NCI-H1105 treated with DMSO at 0.1 percent for 48 hours (cell line): ENCODE measurements at places on chromosomes 16 and 17.

DNA sequence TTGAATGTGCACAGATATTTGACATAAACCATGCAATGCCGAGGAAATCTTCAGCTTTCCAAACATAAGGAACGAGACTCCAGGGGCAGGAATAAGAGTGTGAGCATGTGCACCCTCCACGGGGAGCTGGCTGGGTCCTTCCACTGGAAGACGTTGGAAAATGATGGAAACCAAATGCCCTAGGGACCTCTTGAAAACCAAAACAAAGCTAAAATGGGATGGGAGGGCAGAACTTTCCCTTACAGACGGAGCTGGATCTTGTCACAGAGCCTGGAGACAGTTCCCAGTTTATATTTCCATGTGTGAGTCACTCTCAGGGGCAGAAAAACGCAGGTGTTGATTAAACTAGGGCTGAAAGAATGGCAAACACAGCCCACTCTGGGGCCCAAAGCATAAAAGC is 34.4 kb upstream of the DNAH17 start:
- DNase-seq: no peak

DNA sequence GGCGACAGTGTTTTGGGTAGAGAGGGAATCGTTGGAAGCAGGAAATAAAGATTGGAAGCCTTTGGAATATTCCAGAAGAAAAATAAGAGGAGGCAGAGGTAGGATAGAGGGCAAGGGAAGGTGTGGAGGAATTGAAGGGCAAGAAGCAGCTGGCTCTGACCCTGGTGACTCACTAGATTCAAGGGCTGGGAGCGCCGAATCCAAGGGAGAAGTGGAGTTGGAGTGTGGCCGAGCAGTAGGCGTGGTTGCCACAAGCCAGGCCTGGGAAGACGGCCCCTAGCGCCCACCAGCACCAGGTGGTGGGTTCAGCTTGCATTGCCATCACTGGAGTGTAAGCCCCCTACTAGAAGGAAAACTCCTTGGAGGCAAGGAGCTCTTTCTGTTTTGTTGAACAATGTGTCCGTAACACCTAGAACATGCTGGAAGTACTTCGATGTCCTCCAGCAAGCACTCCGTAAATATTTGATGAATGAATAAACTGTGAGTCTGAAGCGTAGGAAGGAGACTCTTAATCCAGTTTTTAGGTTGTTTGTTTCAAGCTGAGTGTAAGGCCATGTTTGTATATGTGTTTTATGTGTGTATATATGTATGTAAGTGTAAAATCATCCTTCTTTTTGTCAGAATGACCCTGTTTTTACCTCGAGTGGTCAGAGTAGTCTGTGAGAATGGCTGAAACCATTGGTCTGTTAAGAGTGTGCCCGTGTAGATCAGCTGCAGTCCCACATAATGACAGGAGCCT is 139.5 kb downstream of the CMIP start:
- DNase-seq: no peak

DNA sequence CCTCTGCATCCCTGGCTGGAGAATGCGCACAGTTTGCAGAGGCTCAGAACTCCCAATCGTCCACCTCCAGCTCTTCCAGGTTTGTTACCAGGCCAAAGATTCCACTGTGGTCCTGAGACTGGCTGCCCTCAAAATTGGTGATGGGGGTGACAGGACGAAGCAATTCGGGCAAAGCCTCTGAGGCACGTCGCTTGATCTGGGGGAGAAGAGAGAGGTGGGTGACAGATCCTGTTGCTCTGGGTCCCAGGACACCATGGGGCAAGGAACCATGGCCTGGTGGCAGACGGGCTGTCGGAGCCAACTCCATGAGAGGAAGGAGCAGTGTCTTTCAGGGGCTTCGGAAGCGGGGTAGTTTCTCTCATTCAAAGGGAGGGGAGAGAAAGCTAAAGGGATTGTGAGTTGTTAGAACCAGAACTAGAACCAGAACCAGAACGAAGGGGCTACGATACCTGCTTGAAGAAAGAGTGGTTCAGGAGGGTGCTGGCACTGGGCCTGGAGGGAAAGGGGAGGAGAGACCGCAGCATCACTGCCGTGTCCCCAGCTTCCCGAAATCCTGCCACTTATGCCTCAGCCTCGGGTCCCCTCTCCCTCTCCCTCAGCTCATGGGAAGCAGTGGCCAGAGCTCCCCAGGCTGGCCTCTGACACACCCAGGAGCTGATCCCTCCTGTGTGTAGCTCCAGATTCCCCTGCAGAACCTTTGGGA is 3.8 kb upstream of the LIMD2 start:
- no peak for DNase-seq

GRCh38 chr17:56918916-56919315 is 5.1 kb upstream of the TRIM25 start:
- no peak for DNase-seq

DNA sequence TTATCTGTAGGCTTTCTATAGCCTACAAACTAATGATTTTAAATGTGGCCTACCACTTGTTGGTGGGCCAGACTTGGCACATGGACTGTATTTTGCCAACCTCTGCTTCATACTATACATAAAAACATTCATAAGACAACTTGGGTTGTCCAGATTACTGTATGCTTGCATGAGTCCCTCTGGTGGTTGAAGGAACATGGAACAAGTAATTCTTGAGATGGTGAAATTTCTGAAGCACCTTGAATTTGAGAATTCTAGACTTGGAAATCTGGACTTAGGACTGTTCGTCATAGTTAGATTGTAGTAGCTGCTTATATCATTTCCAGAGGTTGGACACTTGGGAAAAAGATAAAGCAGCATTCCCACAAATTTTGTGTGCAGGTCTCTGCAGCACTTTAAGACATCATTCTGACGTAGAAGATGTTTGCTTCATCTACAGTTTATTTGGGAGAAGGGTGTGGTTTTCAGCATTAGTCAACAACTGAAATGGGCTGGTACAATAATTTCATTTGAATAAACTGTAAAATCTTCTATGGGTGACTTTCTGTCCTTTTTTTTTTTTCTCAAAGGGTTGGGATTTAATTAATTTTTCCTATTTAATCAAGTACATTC is 31.2 kb downstream of the NFATC3 start:
- DNase-seq: no peak

GRCh38 chr17:81033535-81034167 is 1.3 kb upstream of the BAIAP2 start:
- no peak for DNase-seq

DNA sequence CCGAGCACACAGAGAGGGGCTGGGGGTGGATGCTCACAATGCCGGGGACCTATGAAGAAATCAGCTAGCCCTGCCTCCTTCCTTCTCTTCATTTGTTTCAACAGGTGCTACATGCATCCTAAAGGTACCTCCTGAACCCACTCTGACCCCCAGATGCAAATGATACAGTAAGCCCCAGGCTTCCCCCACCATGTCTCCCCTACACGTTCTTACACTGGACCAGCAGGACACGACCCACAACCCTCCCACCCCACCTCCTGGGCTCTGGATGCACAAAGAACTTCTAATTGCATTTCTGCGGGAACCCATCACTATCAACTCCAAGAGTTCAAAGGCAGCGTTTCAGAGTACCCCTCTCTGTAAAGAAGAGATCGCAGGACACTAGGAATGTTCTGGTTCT is 2.1 kb downstream of the XYLT1 start:
- DNase-seq: no peak

- no peak for DNase-seq
Measured at GRCh38 chr17:12680993-12681392, 15.3 kb downstream of the MYOCD start.

DNA sequence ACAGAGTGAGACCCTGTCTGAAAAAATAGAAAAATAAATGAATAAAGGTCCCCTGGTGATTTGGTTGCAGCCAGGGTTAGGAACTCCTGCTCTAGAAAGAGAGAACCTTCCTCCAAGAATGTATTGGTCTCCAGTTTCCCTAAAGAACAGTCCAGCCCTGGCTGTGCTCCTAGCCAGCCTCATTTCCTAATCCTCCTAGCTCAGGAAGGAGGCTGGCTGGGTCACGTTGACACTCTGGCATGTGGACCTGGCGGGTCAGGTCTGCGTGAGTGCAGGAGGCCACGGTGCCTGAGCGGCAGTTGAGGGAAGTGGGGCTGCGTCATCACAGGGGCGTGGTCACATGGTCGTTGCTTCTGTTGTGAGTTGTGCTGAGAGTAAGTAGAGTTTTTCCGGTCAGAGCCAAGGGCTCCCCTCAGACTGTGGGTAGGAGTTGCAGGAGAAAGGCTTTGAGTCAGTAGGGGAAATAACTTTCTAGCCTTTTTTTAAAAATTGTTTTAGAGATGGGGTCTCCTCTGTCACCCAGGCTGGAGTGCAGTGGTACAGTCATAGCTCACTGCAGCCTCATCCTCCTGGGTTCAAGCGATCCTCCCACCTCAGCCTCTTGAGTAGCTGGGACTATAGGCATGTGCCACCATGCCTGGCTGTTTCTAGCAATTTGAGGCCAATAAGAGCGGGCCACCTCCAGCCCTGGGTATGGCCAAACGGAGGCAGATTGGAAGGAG is 194.0 kb upstream of the CIBAR2 start:
- DNase-seq: no peak

DNA sequence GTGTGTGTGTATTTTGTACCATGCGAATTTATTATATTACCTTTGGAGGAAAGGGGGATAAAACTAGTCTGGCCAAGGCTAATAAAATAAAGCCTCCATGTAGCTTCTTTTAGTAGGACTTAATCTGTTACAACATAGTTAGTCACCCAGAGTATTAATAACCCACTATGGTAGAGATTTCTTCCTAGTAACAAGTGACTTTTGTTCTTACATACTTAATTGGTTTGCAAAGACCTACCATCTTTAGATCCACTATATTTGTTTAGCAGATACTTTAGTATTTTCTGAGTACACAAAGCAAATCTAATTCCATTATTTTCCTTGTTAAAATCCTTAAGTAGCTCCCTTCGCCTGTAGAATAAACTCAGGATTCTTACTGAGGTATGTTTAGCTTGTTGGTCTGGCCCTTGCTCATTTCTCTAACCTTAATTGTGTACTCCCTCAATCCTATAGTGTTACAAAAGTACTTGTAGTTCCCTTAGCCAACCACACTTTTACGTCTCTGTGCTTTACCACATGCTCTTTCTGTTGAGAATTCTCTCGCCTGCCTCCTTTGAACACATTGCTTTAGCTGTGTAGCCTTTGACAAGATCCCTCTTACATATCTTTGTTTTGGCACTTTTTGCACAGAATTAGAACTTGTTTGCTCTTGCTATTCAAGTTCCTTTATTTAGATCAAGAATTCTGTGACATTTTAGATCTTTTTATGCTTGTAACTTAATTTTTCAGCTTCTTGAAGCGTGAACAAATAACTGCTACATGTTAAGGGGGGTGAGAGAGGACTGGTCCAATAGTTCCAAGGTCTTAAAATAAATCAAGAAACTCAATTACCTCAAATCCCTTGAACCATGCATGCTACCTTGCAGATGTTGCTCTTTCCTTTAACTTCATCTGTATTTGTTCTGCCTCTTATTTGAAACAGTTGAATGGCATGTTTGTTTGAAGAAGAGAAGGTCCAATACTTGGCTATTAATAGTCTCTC is 23.8 kb downstream of the CLTC start:
- no peak for DNase-seq

DNA sequence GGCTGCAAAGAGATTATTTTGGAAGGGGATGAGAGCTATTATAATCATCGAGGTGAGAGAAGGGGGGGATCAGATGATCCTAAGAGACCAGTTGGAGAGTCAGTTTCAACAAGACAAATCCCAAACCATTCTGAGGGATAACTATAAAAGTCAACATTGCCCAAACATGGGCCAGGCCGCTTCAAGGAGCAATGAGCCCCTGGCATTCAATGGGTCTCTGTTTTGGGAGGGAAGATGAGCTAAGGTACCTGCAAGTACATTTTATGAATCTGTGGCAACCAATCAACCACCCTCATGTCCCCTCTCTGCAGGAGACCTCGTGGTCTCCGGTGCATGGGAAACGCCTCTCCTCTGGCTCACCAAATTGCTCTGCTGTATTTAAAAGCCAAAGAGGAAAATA is 209.9 kb upstream of the C16orf82 start:
- no peak for DNase-seq

DNA sequence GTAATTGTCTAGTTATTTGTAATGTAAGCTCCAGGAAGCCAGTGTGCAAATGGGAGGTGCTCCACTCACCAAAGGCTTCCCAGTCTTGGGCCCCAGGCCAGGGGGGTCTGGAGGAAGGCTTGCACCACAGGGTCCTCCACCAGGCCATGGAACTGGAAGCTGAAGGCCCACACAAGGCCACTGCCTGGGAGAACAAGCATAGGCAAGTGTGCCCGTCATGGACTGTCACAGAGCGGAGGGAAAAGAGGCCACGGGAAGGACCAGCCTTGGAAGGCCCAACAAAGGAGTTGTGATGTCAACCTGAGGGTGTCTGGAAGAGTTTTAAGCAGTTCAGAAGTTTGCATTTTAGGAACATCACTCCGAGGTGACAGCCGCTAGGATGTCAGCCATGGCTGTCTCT is 3.0 kb upstream of the SRRM2 start:
- DNase-seq: no peak

DNA sequence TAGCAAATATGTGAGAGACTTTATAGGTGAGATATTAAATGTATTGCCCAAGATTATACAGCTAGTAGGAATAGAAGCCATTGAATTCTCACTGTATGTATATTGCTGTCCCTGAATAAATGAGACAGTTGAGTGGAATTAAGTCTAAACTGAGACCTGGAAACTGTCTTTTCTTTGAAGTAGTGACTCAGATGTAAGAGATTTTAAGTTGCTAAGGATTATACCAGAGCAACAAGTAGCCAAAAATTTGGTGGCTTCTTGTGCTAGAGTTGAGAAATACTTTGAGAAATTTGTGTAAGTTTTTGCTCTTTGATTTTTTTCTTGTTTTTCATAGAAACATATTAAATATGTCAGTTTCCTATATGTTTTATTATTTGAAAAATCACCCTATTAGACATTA is 58.7 kb downstream of the TANC2 start:
- no peak for DNase-seq

- DNase-seq: no peak
Measured at GRCh38 chr16:58057121-58057520, 31.6 kb downstream of the MMP15 start.

- no peak for DNase-seq
Measured at GRCh38 chr17:60091908-60092331, 13.2 kb upstream of the HEATR6 start.

- DNase-seq: no peak
Measured at GRCh38 chr16:4372001-4372577, 441 bp downstream of the VASN start.

- DNase-seq: no peak
Measured at GRCh38 chr17:61382796-61383688, 16.6 kb upstream of the TBX2 start.

GRCh38 chr16:17358846-17359245 is 111.9 kb downstream of the XYLT1 start:
- DNase-seq: no peak
